ENCODE measurements at places on chromosomes 1 and 21.

- DNase-seq: no peak
Measured at GRCh38 chr1:203871114-203871880, 9.9 kb downstream of the SNRPE start.

GRCh38 chr1:86394416-86394815 is 1.7 kb downstream of the ODF2L start:
- DNase-seq: no peak

GRCh38 chr1:231611851-231612250 is 14.7 kb upstream of the DISC1 start:
- DNase-seq: no peak

DNA sequence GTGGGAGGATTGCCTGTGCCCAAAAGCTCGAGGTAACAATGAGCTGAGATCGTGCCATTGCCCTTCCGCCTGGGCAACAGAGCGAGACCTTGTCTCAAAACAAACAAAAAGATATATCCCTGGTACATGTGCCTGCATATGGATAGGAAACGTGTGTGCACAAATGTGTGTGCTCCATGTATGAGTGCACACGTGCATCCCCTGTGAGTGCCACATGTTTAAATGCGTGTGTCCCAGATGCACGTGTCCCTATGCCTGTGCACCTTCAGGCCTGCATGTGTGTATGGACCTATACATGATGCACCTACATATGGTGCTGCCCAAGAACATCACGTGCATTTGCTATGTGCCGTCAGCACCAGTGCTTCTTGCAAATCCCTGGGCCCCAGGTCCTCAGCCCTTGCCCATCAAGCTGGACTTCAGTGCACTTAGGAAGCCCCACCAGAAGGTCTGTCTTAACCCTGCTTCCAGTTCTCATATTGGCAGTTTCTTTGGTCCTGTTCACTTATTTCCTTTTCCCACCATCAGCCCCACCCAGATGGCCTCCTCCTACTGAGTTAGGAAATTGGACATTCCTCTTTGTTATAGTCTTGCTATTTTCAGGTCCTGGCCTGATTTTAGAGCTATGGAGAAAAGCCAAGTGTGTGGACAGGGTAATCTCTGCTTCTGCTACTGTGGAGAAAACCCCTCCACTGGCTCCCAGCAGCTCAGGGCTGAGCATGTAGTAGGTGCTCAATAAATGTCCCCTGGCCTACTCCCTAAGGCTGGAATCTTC is 15.4 kb downstream of the TIE1 start:
- no peak for DNase-seq

DNA sequence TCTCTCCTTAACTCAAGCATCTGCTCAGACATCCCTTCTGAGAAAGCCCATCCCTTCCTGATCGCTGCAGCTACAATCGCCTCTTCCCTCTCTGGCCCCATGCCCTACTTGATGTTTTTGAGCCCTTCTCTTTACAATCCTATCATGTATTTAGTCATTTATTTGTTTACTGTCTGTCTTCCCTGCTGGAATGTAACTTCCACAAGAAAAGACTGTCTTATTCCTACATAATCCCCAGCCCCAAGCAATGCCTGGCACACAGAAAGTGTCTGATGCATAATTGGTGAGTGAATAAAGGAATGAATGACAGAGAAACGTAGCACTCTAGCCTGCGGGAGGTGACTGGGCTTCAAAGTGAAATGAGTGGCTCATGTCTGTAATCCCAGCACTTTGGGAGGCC is 25.4 kb downstream of the ECE1 start:
- DNase-seq: no peak

Measured in stimulated activated CD8-positive, alpha-beta memory T cell treated with anti-CD3 and anti-CD28 coated beads, Interleukin-4, amount 100 ng/mL, for 4 hours (primary cell).